ENCODE measurements at places on chromosomes 5 and 9. TPM values are rescaled to one million over a fixed set of nuclear protein-coding genes. Genes with fewer than 3 reads are reported as not detected.

Gene ADRA1B
- polyA plus RNA-seq, result not detected

Gene KCNT1
- not detected for polyA plus RNA-seq

Gene GARIN3
- polyA plus RNA-seq, result 0.07 TPM

Gene NXNL2
- not detected for polyA plus RNA-seq

Gene TAS2R1
- not detected for polyA plus RNA-seq

Gene ARL14EPL
- polyA plus RNA-seq, result not detected

Gene ASTN2
- 2.8 TPM for polyA plus RNA-seq

Gene RGS14
- 32.9 TPM for polyA plus RNA-seq

Gene SLC36A2
- polyA plus RNA-seq, result not detected

Gene WASHC1
- 1.5 TPM for polyA plus RNA-seq

Gene RNF44
- polyA plus RNA-seq, result 5.0 TPM

Gene GABRP
- not detected for polyA plus RNA-seq

Gene FCN1
- 3.2 TPM for polyA plus RNA-seq

Gene PRRX2
- not detected for polyA plus RNA-seq

Gene ZNF454
- polyA plus RNA-seq, result not detected

Gene GPR150
- 3.3 TPM for polyA plus RNA-seq

Gene FGF1
- polyA plus RNA-seq, result not detected

Gene SV2C
- not detected for polyA plus RNA-seq

Gene ZNF300
- 0.15 TPM for polyA plus RNA-seq

Gene LEAP2
- polyA plus RNA-seq, result 0.70 TPM

Gene ZDHHC11
- polyA plus RNA-seq, result 0.20 TPM

Gene CBY3
- polyA plus RNA-seq, result 1.4 TPM

Gene AIF1L
- polyA plus RNA-seq, result 0.22 TPM

Gene C5orf52
- polyA plus RNA-seq, result not detected

Gene ANKRD34B
- polyA plus RNA-seq, result not detected

Gene GBGT1
- not detected for polyA plus RNA-seq

Gene LMX1B
- polyA plus RNA-seq, result not detected

Gene IL5
- polyA plus RNA-seq, result not detected

Gene PCDHA5
- polyA plus RNA-seq, result not detected

Gene SH2D3C
- polyA plus RNA-seq, result 20.9 TPM

Gene SPOCK1
- polyA plus RNA-seq, result not detected

Gene SVEP1
- not detected for polyA plus RNA-seq

Gene RELL2
- polyA plus RNA-seq, result 3.4 TPM

Gene AFAP1L1
- polyA plus RNA-seq, result 1.1 TPM

Gene DMRT2
- not detected for polyA plus RNA-seq

Gene SLC34A1
- not detected for polyA plus RNA-seq

Gene ENTREP1
- not detected for polyA plus RNA-seq

Gene GRPEL2
- 5.9 TPM for polyA plus RNA-seq

Gene ORM2
- polyA plus RNA-seq, result not detected

Gene GLRA1
- polyA plus RNA-seq, result not detected

Gene PCDHB7
- polyA plus RNA-seq, result not detected

Gene LCN9
- polyA plus RNA-seq, result not detected

Gene ENHO
- polyA plus RNA-seq, result 0.21 TPM

Gene PCDHB10
- polyA plus RNA-seq, result not detected

Gene BAAT
- not detected for polyA plus RNA-seq

Gene TNFSF15
- not detected for polyA plus RNA-seq

Gene DMXL1
- 17.0 TPM for polyA plus RNA-seq

Gene PTBP3
- 28.8 TPM for polyA plus RNA-seq

Gene BHMT2
- polyA plus RNA-seq, result not detected

Gene LRRC70
- polyA plus RNA-seq, result 2.0 TPM

Gene PURA
- polyA plus RNA-seq, result 4.7 TPM

Gene TBC1D13
- polyA plus RNA-seq, result 18.6 TPM
